LHCN-M2 (cell line): ENCODE measurements at places on chromosomes 2 and 18. TPM values are rescaled to one million over a fixed set of nuclear protein-coding genes. Genes with fewer than 3 reads are reported as not detected.

ARHGEF4 gene
- 0.23 TPM in 1 of 2 replicates, not detected in the other for total RNA-seq

AGXT gene
- total RNA-seq: not detected in 2 replicates

NEU2 gene
- total RNA-seq: not detected in 2 replicates

TBR1 gene
- not detected in 2 replicates for total RNA-seq
